Stimulated activated CD4-positive, alpha-beta T cell treated with anti-CD3 and anti-CD28 coated beads, Interleukin-12 subunit alpha, Interleukin-12 subunit beta, amount 100 ng/mL, for 24 hours (primary cell): ENCODE measurements at places on chromosomes 12 and 14.

GRCh38 chr14:90850487-90850886, 34.3 kb upstream of the TTC7B start:
- no peak for DNase-seq

- DNase-seq: no peak
Observed at GRCh38 chr14:71204768-71205167, 297.5 kb downstream of the PCNX1 start.

DNA sequence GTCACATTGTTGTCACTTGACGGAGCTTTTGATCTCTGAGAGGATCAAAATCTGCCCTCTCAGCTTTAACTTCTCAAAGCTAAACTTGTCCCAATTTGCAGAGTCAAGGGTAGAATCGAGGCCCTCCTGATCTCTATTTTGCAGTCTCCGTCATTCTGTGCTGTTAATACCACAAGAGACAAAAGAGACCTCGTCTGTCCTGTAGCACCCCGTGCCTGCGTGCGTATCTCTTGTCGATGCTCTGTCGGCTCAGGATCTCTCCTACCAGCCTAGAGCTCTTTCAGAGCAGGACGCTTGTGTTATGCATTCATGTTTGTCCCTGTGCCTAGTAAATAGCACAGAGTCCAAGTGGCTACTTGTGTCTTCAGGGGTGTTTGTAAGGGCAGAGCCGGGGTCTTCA, 5.1 kb downstream of the EVL start:
- no peak for DNase-seq

DNA sequence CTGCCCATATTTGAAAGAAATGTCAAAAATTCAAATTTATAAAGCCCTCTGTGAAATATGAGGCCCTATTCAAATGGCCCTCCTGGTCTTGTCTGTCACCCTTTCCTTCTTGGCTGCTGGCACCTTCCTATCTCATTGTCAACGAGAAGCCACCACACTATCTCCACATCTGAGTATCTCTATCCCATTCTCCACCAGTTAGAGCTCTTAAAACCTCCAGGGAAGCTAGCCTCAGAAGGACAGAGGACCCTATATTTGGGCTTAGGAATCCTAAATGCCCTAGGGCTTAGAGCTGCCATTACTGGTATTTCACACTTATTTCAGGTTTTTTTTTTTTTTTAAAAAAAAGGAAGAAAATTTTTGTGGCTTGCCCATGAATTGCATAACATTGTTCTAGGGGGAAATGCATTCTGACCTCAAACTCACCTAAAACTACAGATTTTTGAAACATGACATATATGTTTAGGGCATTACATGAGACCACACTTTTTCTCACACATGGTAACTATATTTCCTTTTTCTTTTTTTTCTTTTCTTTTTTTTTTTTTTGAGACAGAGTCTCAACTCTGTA, 25.0 kb downstream of the SLC25A21 start:
- DNase-seq: no peak

DNA sequence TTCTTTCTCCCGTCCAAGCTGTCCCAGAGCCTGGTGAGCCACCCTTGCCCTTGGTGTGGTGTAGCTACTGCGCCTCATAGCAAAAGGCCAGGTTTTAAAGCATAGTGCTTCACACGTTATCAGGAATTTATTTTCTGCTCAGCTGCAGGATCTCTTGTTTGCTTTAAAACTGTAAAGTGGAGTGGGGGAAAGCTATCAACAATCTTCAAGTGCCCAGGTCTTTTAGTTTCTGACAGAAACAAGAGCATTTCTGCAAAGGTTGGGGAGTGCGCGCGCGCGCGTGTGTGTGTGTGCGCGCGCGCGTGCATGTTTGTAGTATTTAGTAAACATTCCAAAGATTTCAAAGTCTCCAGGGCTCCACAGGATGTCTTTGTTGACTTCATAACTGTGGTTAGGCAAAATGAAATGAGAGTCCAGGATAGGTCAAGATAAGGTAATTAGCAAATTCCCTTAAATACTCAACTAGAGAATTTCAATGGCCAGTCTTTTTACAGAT, 45.5 kb downstream of the EML1 start:
- no peak for DNase-seq

- DNase-seq: no peak
Observed at GRCh38 chr12:105110851-105111250, 3.3 kb downstream of the WASHC4 start.

- no peak for DNase-seq
Observed at GRCh38 chr14:53701108-53701875, 255.3 kb downstream of the BMP4 start.

- DNase-seq: no peak
Observed at GRCh38 chr12:26830363-26830762, 2.6 kb downstream of the ITPR2 start.

GRCh38 chr12:109679501-109680263, 33.9 kb upstream of the FAM222A start:
- no peak for DNase-seq

GRCh38 chr12:26271024-26271423, 75.7 kb downstream of the SSPN start:
- DNase-seq: no peak

DNA sequence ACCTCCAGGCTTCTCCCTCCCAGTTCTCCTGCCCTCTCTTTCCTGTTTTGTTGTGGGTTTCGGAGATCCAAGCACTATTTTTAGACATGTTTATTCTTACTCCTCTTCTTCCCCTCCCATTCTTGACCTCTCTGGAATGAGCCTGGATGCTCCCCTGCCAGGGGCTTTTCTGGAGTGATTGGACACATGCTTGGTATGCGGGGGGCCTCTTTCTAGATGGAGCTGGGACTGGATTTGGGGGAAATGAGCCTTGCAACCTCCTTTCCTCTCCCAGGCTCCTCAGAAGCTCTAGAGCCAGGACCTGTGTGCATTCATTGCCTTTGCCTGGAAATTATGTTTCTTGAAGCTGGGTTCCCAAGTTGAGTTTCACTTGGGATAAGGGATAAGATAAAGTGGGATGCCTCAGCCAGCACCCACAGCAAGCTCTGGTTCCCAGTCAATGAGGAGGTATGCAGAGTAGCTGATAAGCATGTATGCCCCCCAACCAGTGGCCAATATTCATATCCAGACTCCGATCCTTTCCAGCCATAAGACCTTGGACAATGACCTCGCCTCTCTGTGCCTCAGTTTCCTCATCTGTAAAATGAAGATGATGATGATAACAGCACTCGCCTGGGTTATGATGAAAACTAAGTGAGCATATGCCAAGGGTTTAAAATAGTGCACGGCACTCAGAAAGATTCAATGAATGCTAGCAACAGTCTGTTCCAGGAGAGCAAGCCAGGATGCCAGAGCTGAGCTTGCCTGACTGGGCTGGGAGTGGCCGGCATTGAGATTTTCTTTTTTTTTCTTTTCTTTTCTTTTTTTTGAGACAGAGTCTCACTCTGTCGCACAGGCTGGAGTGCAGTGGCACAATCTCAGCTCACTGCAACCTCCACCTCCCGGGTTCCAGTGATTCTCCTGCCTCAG, 97.8 kb downstream of the SCARB1 start:
- no peak for DNase-seq

- no peak for DNase-seq
Observed at GRCh38 chr14:71148627-71149026, 241.4 kb downstream of the PCNX1 start.

- no peak for DNase-seq
Observed at GRCh38 chr12:57131896-57132744, 3.8 kb downstream of the LRP1 start.

DNA sequence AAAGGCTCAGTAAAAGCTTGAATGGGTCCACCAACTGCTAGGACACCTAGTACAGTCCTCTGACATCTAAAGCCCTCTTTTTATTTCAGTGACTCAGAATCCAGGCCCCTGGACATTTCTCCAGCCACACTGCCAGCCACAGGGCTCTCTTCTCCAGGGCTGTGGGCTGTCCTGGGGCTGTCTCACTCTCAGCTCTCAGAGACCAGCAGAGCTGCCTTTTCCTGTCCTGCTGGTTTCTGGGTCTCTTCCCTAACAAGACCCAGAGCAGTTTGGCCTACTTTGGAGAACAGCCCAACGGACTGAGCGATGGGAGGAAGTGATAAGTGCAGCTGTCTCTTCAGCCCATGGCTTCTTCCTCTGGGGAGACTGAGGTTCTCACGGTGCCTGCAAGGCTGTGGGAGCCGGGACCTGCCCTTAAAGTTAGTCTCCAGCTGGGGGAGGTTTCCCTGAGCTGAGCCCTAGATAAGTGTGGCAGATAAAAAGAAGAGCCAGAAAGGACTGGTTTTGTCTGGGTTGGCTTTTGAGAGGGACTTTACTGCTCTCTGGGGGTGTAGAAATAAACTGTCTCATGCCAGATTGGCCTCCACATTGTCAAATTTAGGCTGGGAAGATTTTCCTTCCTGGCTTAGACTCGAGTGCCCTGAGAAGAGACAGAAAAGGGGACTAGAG, 979.8 kb downstream of the VRK1 start:
- DNase-seq: no peak
